Activated CD4-positive, alpha-beta T cell treated with anti-CD3 and anti-CD28 coated beads for 36 hours (primary cell): ENCODE measurements at places on chromosomes 3 and 15. TPM values are rescaled to one million over a fixed set of nuclear protein-coding genes. Genes with fewer than 3 reads are reported as not detected.

The NRG4 gene
- total RNA-seq = not detected

The GOLGA6B gene
- total RNA-seq = not detected

- DNase-seq = peak; percentile 43
Measured at GRCh38 chr3:156150434-156151066, 30.2 kb downstream of the KCNAB1 start.

- DNase-seq = no peak
Measured at GRCh38 chr3:72021531-72021930, 236.6 kb upstream of the PROK2 start.

The DNAH12 gene
- total RNA-seq = not detected

- DNase-seq = peak; percentile 19
Measured at GRCh38 chr15:100335335-100335999, 6.3 kb downstream of the ADAMTS17 start.

The SLC25A26 gene
- 14.2 TPM for total RNA-seq

- no peak for DNase-seq
Measured at GRCh38 chr15:47293466-47294162, 423.7 kb upstream of the SEMA6D start.

The ECE2 gene
- total RNA-seq = not detected

DNA sequence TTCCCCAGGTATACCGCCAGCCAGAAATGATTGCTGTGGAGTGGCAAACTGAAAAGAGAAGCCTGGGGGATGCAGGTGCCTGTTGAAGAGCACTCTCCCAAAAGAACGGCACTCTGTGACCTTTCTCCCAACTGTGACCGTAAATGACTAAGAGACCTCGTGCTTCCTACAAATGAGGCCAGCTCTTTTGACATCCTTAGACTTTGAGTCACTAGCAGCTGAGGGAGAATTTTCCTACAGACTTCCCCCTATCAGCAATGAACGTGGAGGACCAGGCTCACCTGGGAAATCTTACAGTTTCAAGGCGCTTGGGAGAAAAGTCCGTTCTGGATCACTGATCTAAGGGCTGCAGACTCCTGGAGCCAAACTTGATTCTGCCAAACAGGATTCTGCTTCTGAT is 8.6 kb downstream of the AQP9 start:
- DNase-seq = no peak

GRCh38 chr15:93862791-93863190 is 368.6 kb upstream of the MCTP2 start:
- no peak for DNase-seq

GRCh38 chr3:71309342-71309741 is 274.2 kb downstream of the FOXP1 start:
- DNase-seq = peak; percentile 78

DNA sequence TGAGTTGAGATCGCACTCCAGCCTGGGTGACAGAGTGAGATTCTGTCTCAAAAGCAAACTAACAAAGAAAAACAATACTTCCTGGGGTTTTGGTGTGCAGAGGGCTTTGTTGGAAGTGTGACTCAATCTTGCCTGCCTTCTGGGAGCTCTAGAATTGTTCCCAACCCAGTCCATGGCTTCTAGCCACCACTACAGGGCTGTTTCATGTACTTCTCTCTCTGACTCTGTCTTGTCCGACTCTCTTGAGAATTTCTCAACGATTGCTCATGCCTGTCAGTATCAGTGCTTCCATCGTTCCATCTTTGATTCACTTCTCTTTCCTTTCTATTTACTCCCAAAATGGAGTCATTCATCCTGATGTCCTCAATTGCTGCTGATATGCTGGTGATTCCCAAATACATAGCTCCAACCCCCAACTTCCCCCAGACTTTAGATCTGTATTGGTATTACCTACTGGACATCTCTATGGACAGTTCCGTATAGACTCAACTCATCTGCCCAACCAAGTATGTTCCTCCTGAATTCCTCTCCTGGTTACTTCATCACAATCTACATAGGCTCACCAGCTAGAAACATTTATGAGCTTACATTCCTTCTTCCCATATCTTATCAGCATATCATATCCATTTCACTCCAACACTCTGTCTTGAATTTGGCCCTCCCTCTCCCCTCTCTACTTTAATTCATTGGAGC is 1.8 kb upstream of the AP2M1 start:
- no peak for DNase-seq

- no peak for DNase-seq
Measured at GRCh38 chr15:39127151-39127790, 453.6 kb upstream of the THBS1 start.

- no peak for DNase-seq
Measured at GRCh38 chr15:71957026-71957425, 146.7 kb downstream of the NR2E3 start.

DNA sequence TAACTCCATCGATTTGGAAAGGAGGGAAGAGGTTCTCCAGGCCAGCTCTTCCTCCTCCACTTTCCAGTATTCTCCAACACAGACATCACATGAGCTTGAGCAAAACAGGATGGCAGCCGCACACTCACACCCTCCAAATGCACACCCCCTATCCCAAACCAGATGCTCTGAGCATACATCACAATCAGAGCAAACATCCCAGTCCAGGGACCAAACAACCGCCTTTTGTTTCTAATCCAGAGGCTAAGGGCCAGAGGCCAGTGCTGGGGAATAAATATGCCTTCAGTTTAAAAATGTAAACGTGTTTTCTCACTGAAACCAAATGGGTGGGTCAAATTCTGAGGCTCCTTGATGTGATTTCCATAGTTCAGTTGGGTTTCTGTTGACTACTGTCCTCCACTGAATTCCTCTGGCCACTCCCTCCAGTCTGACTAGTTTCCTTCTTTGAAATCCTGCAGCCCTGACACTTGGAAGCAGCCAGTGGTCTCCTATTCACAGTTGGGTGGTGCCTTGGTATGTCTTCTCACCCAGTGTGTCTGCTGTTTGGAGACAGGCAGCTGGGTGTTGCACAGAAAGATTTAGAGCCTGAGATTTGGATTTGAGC is 19.2 kb upstream of the MFGE8 start:
- no peak for DNase-seq

GRCh38 chr3:32403663-32404062 is 12.0 kb downstream of the CMTM7 start:
- no peak for DNase-seq

The COL6A5 gene
- total RNA-seq = not detected

- no peak for DNase-seq
Measured at GRCh38 chr3:14627815-14628214, 23.7 kb upstream of the CCDC174 start.

The XCR1 gene
- not detected for total RNA-seq

GRCh38 chr3:120177151-120177550 is 82.9 kb upstream of the GSK3B start:
- no peak for DNase-seq

GRCh38 chr15:75022783-75023180 is 608 bp upstream of the PPCDC start:
- DNase-seq = no peak

The BCL2A1 gene
- total RNA-seq = 82.2 TPM

- no peak for DNase-seq
Measured at GRCh38 chr3:125245521-125245920, 33.0 kb upstream of the SLC12A8 start.

GRCh38 chr3:14537590-14538450 is 2.3 kb downstream of the GRIP2 start:
- peak; percentile 26 for DNase-seq

- DNase-seq = no peak
Measured at GRCh38 chr3:160797356-160797755, 41.3 kb downstream of the PPM1L start.

The SLC22A13 gene
- total RNA-seq = 0.21 TPM

The HYAL2 gene
- total RNA-seq = 4.7 TPM

GRCh38 chr3:71492974-71493771 is 90.4 kb downstream of the FOXP1 start:
- no peak for DNase-seq

DNA sequence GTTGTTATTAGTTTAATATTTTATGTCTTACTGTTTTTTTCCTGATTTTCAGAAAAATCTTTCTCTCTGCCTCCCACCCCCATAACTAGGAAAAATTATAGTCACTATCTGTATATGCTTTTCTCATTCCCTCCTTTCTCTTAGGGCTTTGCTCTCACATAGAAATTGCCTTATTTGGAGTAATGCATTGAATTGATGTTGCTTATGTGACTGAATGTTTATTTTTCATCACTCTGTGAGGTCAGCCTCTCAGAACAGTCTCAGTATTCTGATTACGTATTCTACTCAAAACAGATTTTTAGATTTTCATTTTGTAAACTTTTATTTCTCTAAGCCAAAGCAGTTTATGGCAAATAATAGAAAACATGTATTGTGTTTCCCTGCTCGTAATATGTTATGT is 121.0 kb downstream of the SLMAP start:
- no peak for DNase-seq

DNA sequence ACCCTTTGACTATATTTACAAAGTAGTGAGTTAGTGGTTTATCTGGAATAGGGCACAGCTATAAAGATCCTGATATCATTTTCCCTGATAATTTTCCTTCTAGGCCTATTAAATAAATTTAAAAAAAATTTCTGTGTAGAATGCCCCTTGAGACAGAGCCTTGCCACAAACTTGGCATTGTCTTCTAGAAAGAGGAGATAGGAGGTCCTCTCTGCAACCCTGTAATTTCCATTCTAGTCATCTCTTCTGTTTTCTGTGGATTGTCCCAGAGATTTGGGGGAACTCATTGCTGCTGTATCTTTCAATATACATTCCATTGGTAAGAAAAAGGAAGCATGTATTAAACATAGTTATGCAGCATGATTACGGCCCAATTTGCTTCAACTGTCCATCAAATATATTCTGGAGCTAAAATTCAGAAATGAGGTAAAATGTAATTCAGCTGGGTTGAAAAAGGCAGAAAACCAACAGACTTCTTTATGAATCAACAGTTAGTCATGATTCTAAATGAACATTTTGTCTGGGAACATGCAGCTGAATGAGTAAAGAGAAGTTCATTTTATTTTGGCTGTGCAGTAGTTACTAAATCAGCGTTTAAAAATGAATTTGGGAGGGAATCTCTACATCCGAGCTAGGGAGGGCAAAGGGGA is 401.1 kb downstream of the NAALADL2 start:
- no peak for DNase-seq

GRCh38 chr15:57506422-57506821 is 85.3 kb upstream of the MYZAP start:
- no peak for DNase-seq
